Activated CD4-positive, alpha-beta T cell treated with anti-CD3 and anti-CD28 coated beads, Interleukin-2, amount 10 ng/mL, durations not matched to agents 24 days and 14 days (primary cell): ENCODE measurements at places on chromosomes 13 and 19. TPM values are rescaled to one million over a fixed set of nuclear protein-coding genes. Genes with fewer than 3 reads are reported as not detected.

DNA sequence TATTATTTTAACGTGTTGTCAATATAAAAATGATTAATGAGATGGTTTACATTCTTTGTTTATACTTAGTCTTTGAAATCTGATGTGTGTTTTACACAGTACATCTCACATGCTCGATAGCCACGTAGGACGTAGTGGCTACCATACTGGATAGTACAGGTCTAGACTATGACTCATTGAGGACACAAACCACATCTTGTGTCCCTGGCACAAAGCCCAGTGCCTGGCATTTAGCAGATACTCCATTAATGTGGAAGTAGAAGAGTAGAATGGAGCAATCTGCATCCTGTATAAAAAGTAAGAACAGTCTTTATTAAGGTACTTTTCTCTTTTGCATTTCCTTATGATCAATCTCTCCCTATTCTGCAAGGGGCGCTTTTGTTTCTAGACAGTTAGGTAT, 49.0 kb upstream of the FRY start:
- no peak for DNase-seq

- no peak for DNase-seq
These were observed 145.0 kb downstream of the ABCC4 start for GRCh38 chr13:95156208-95156607.

- DNase-seq: no peak
These were observed 19.9 kb upstream of the ZNF208 start for GRCh38 chr19:22030680-22031079.

- no peak for DNase-seq
These were observed 1.6 kb upstream of the ANGPTL6 start for GRCh38 chr19:10104130-10104513.

DNA sequence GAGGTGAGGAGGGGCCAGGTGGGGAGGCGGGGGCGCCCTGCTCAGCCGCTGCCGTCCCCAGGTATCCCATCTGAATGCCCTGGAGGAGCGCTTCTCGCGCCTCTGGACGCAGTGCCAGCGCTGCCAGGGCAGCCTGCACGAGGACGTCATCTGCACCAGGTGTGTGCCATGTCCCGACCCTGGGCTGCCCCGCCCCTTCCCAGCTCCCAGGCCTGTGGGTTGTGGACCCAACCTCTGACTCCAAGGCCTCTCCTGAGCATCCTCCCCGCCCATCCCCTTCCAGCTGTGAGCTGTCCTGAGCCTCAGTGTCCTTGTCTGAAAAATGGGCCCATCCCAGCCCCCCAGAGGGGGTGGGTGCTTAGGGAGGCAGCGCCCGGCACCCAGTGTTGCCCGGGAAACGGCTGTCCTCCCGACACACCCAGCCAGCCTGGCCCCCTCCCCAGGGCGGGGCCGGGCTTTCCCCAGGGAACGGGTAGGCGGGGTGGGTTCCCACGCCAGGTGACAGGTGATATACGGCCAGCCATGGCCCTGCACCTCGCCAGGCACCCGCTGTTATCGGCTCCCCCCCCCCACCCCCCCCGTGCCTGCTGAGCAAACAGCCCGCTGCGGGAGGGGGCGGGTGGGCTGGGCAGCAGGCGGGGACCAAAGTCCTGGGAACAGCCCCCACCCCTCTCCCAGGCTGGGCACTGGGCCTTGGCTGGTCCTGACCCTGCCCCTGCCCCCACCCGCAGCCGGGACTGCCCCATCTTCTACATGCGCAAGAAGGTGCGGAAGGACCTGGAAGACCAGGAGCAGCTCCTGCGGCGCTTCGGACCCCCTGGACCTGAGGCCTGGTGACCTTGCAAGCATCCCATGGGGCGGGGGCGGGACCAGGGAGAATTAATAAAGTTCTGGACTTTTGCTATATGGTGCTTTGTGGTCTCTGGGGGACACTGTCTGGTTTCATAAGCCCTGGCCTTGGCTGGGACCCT, 1.3 kb upstream of the SPIB start:
- DNase-seq: no peak

GRCh38 chr13:77213644-77214043, 113.2 kb downstream of the MYCBP2 start:
- DNase-seq: no peak

DNA sequence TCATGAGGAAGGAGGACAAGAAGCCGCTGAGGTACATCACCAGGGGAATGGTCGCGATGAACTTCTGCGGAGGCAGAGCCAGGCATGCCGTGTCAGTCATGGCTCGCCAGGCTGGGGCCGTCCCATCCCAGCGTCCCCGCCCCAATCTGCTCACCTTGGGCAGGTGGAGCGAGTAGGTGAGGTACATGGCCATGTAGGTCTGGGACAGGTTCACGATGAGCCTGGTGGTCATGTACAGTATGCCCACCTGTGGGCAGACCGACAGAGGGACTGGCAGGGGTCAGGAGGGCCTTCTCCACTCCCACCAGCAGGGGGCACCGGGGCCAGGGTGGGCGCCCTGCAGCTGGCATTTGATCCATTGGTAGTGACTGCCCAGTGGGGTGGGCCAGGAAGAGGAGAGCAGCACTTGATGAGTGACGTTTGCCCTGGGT, 8.3 kb downstream of the TEKTIP1 start:
- peak; percentile 78 for DNase-seq

Gene ZNF844
- total RNA-seq: 0.59 and 0.93 TPM in 2 replicates

DNA sequence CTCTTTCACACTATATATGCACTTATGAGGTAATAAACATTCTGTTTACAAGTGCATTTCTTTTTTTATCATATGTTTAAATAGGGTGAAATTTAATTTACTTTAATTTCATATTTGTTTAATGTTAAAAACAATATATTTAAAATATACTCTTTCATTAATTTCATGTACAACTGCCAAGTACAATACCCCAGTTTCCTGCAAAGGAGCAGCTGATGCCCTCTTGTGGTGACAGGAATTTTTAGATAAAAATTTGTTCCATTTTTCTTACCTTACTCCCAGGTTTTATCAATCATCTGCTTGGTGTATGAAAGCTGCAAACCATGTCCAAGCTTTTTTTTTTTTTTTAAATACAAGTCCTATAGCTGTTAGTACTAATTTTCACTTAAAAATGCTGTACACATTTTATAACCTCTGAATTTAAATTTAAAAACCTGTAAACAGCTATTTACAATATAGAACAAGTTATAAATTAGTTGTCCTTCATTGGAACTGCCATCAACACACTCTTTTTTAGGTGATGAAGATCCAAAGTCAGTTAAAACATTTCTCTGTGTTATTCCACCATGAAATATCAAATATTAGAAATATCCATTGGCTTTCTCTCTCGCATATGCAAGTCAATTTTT, 4.9 kb downstream of the PCDH20 start:
- DNase-seq: no peak

- no peak for DNase-seq
These were observed 19.5 kb upstream of the TRPC4 start for GRCh38 chr13:37889102-37889501.

- peak; percentile 83 for DNase-seq
These were observed 52.7 kb downstream of the TRPM4 start for GRCh38 chr19:49210108-49210900.

DNA sequence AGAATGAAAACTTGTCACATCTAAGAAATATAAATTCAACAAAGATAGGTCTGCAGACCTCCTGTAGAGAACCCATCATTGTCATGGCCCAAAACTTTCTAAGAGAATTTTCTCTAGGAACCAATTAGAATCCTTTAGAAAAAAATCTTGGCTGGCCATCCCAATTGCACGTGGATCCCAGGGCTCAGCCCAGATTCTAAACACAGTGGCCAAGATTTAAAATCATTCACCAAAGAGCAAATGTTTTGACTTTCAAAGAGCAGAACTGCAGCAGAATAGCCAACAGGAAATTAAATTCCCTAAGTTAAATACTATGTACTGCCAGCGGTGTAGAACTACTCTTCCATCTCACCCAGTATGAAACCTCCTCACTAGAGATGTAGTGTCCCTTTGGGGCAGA, 21.3 kb downstream of the IPO5 start:
- no peak for DNase-seq

GRCh38 chr19:43485951-43486350, 18.6 kb downstream of the PHLDB3 start:
- no peak for DNase-seq

GRCh38 chr19:1768248-1768647, 14.9 kb downstream of the ONECUT3 start:
- no peak for DNase-seq

- no peak for DNase-seq
These were observed 56.4 kb downstream of the KLF12 start for GRCh38 chr13:74077792-74078191.
